ENCODE measurements at places on chromosomes 5 and 9.

GRCh38 chr9:18485714-18486113 lies 11.8 kb downstream of the ADAMTSL1 start:
- no peak for DNase-seq

GRCh38 chr9:115642285-115642684 lies 511.3 kb upstream of the PAPPA start:
- DNase-seq = no peak

- no peak for DNase-seq
These were observed 84.0 kb downstream of the MAST4 start for GRCh38 chr5:66680221-66680620.

DNA sequence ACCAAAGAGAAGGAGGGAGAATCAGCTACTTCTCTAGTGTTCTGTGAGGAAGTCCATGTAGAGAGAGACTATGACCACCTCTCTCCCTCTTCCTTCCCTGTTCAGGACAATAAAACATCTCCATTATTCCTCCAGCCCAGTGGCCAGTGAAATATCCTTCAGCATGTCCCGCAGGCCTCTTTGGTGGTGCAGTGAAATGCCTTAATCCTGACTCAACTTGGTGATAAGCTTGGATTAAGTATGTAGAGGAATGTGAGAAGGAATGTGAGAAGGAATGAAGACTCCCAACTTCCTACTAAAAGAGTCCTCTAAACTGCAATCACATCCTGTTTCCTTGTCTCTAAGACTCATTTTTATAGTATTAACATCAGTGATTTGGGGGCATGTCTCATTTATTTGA lies 167.3 kb downstream of the TRPM3 start:
- no peak for DNase-seq

DNA sequence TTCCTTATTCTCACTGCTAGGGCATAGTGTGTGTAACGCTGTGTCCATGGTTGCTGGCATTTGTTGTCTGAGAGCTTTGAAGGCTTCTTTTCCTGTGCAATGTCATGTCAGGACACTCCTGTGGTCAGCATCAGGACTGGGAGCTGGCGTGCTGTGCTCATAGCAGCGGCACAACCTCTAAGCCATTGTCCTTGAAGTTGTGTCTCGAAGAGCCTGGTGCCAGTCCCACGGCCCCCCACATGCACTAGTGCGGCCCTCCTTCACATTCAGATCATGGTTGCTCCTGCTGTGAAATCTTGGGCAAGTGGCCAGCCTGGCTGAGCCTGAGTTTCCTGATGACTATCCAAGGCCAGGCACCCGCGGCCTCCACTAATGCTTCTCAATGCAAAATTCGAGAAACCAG lies 32.4 kb downstream of the PDZD2 start:
- DNase-seq = no peak

- no peak for DNase-seq
These were observed 49.1 kb downstream of the G3BP1 start for GRCh38 chr5:151820903-151821302.

GRCh38 chr9:8727191-8727590 lies 927.6 kb upstream of the DMAC1 start:
- no peak for DNase-seq

DNA sequence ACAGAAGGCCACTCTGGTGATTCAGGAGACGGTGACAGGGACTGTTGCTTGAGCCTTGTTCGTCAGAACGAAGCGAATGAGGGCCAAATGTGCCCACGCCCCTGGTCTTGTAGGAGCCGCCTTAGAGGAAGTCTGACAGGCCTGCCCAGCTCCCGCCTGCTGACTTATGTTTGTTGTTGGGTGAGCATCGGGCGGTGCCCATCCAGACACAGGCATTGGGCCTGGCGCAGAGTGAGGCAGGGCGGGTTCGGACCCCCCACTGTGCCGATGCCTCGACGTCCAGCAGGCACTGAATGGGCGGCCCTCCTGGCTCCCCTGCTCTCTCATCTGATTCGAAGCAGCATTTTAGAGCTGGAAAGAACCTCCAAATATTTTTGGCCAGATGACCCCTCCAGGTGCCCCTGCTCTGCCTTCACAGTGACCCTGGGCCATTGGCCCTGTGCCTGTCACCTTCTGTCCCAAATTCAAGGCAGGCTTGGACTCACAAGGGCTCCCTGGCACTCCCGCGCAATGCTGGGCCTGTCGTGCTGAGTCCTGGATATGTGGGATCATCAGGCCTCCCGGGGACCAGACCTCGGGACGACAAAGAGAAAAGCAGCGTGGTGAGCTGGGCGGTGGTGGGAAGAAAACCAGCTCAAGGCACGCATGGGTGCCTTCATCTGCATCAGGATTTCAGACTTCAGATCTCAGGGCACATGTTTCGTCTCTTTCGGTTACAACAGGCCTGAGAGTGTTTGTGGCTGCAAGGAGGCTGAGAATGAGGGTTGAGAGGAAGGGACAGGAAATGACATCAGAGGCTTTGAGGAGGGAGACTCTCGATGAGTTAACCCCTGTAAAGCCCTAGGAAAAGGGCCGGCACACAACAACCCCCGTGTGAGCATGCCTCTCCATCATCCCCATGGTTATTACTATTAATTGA lies 37.1 kb upstream of the OLFM1 start:
- DNase-seq = no peak

- DNase-seq = no peak
These were observed 54.4 kb upstream of the TRAF1 start for GRCh38 chr9:120980951-120981350.

- DNase-seq = no peak
These were observed 18.5 kb upstream of the GNE start for GRCh38 chr9:36276781-36277181.

- DNase-seq = no peak
These were observed 3.4 kb downstream of the CARD9 start for GRCh38 chr9:136370037-136370436.

GRCh38 chr9:9874270-9874669 lies 738.5 kb downstream of the PTPRD start:
- DNase-seq = no peak

DNA sequence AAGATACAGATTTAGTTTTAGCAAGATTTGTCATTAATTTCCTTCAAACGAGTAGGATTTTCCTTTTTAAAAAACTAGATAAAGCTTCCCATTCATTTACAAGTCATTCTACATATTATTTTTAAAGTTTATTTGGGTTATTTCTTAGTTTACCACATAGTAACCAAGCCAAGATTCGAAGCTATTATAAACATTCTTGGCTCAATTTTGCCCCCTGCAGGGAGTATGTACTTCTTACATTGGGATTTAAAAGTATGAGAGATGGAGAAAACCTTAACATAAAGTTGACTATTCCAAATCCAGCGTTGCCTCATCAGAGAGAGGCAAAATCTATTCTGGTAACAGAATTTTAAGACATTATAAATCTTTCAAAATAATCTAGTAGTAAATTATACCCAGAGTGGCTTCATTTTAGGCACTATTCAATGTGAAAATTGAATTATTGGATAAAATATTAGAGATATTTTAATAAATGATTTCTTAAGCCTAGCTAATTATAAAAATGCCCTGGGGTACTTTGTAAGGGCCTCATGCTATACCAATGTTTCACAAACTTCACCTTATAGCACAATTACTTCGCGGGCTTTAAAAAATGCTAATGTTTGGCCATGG lies 39.1 kb downstream of the FBN2 start:
- DNase-seq = peak; percentile 19

DNA sequence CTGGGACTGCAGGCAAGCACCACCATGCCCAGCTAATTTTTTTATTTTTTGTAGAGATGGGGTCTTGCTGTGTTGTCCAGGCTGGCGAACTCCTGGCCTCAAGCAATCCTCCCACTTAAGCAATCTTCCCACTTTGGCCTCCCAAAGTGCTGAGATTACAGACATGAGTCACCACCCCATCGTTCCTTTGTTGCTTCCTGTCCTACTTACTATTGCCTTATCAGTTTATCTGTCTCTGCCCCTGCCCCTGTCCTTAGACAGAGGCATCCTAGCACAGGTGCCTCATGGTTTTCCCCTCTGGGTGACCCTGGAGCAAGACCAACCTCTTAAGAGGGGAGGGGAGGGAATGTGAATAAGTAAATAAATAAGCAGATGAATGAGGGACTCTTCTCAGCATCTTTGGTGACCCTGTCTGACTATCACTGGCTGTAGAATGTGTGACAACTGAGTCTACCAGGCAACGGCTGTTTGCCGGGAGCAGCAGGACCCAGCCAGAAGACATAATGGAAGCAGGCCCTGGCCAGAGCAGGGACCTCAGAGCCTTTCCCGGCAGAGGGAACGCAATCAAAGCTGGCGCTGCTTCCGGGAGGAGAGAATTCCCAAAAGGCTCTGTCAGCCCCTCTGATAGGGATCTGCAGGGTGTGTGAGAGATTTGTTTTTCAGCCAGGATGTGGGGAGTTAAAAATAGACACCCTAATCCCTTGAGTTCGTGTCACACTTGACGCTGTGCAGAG lies 43.8 kb upstream of the DAB2IP start:
- DNase-seq = no peak

GRCh38 chr5:158246661-158247060 lies 387.7 kb upstream of the CLINT1 start:
- DNase-seq = no peak

DNA sequence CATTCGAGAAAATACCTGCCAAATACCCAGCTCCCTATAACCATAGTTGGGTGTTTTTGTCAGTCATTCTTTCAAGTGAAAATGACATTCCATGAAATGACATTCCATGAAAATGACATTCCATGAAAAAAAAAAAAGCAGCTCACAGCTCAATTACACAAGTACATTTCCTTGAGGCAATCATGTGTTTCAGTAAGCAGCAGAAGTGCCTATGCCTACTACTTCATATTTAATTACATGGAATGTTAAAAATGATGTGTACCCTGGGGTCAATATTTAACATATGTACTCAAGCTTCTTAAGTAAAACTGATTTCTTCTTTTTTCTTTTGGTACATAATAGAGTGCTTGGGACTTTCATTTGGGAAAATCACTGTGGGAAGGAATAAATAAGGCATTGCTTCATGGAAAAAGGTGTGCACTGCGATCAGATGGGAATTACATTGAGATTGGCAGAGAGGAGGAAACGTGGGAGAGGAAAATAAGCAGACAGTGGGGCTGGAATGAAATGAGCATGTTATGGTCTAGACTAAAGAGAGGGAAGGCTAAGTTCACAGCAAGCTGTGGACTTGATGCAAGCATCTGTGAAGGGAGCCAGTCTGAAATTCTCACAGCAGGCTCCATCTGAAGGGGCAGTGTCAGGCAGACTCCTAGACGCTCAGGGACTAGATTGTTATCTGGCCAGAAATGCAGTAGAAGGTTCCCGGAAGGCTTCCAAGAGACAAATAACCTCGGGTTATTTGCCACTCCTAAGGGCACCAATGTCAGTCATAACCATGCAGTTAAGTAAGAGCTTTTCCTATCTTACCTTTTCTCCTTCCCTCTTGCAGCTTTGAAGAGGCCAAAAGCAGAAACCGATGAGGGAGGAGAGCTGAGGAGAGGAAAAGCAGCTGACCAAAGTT lies 15.2 kb upstream of the SPATA9 start:
- no peak for DNase-seq

DNA sequence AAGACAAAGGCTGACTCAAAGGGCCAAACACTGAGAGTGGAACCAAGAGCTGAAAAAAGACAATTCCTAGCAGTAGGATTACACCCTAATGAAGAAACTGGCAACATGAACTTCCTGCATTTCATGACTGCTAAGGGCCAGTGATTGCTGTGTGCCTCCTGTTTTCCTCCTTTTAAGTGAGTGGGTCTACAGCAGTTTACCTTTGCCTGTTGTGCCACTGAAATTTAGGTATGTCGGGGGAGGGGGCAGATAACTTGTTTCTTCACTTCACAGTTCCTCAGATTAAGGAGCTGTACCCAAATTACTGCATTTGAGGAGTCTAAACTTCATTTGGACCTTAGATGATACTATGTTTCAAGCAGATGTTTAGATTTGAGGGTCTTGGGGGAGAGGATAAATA lies 191.7 kb downstream of the MCTP1 start:
- no peak for DNase-seq

- no peak for DNase-seq
These were observed 1.4 kb upstream of the LARP1 start for GRCh38 chr5:154753792-154754191.

- DNase-seq = no peak
These were observed 1.1 kb downstream of the PLPP6 start for GRCh38 chr9:4662989-4663792.

DNA sequence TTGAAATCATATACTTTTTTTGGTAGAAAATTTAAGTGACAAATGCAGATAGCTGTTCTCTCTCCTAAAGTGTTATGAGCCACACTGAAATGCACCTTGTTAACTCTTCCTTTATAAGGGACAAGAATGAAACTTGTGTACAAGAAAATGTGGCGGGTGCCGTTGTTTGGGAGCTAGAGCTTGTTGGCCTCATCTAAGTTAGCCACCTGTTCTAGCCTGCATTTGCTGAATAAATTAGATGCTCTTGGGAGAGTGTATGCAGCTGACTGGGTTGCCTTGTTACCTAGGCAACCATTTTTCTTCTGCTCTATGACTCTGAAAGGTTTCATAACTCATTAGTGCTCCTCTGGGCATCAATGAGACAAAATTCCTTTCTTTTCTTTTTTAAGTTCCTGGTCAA lies 174.3 kb downstream of the TAF11L14 start:
- no peak for DNase-seq

DNA sequence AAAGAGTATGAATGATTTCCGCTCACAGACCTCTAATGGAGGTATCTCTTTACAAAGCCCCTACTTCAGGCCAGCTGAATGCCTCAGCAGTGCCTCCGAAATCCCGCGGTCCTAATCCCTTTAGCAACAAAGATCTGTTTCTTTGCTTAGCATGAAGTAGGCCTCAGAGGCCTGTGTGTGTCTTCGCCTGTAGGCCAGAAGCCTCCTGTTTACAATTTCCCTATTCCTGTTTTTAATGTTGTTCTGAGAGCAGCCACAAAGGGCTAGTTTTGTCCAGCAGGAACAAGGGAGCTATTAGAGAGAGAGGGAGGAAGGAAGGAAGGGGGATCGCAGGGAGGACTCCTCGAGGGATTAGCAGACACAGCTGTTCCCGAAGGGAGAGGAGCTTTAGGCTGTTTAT lies 166.4 kb upstream of the SPRY4 start:
- no peak for DNase-seq

DNA sequence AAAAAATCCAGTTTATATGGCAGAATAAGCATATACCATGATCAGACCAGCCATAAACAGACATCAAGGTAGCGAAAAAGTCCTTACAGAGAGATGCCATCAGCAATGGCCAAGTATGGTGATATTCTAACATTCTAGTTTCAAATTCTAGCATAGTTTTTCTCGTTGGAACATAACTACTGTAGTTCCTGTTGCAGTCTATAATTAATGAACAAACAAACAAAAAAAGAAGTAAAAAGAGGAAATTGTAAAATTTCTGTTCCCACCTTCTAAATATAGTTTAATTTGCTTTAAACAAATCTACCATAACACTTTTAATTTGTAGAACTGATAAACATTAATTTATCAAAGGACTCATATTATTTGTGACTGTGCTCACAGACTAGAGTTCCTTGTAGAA lies 9.9 kb upstream of the CD180 start:
- no peak for DNase-seq

DNA sequence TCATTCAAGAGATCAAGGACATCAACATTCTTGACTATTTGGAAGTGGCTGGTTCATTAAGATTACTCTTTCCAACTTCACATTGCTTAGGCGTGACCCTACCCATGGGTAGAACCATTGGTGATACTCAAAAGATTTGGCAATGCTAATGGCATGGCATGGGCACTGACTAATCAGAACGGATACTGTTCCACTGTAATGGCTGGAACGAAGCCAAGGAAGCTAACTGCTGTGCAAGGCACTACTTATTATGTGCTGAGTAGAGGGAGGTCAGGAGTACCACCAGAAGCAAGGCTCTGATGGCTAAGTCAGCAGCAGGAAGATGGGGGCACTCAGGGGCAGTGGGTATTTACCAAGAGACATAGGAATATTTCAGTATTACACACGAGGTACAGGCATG lies 31.9 kb downstream of the GNA14 start:
- DNase-seq = no peak

GRCh38 chr5:147901599-147902039 lies 4.7 kb downstream of the C5orf46 start:
- DNase-seq = no peak
